ENCODE measurements at places on chromosomes 12 and 14. TPM values are rescaled to one million over a fixed set of nuclear protein-coding genes. Genes with fewer than 3 reads are reported as not detected.

DNA sequence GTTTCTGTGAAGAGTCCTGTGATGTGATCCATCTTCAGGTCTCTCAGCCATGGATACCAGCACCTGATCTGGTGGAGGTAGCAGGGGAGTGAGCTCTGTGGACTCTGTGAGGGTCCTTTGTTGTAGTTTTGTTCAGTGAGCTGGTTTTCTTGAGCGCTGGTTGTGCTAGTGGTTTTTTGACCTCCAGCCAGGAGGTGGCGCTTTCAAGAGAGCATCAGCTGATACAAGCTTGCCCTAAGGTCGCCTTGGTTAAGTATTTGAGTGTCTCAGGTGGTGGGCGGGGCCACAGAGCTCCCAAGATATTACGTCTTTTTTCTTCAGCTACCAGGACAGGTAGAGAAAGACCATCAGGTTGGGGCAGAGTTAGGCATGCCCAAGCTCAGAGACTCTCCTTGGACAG is 139.7 kb downstream of the TTLL5 start:
- no peak for DNase-seq

DNA sequence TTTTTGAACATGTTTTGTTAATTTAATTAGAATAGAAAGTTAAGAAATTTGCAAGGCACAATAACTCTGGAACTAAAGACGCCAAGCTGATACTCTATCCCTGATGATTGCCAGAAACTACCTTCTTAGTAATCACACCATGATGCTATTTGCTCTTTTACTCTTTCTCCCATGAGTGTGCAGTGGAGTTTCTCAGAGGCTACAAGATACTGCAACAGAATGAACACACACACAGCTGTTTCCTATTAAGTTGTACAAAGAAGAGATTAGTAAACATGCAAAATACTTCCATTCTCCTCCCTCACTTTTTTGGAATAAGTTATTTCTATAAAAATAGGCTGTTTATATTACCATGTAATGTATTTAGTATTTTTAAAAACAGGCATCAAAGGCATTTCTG is 1367.5 kb downstream of the AACS start:
- no peak for DNase-seq

DNA sequence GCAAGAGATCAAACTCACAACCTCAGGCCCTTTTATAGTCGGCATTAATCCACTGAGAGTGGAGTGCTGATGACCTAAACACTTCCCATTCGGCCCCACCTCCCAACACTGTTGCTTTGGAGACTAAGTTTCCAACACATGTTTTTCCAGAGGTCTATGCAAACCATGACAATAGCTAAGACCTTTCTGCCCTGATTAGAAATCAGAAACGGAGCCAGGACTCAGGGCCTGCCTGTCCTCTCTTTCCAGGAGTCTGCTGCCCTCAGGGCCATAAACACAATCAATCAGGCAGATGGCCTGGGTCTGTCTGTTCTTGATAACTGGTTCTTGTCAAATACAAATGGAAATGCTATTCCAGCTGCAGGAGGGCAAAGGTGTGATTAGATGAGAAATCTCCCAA is 97.2 kb upstream of the PSMC1 start:
- DNase-seq, result no peak

DNA sequence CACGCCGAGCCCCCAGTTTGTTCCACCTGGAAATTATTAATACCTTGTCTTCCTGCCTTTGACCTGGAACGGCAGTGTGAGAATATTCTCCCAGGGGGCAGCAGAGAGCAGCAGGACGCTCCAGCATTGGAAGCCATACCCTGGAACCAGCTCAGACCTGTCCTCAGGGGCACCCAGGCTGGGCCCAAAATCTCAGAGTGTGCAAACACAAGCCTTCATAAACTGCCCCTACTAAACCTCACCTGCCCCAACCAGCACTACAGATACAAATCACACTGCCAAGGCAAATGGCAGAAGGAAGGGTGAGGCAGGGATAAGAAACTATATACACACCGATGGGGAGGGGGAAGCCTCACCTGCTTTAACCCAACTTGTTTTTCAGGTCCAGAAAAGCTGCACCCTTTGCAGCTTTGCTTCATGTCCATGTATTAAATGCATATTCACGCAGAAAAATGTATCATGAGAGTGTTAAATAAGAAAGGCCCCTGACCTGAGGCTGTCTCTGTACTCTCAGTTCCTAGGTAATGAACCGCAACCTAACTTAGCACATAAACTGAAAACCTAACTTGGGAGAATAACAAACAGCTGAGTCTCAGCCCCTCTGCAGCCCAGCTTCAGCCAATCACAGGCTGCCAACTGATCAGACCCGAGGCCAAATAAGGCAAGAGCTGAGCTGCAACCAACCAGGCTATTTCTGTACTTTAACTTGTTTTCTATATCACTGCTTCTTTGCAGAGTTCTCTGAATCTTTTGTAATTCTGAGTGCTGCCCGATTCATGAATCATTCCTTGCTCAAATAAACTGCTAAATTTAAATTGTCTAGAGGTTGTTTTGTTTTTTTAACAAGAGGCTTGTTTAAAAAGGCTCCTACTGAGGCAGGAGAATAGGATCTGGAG is 130.1 kb downstream of the SPTSSA start:
- peak; percentile 29 for DNase-seq

DNA sequence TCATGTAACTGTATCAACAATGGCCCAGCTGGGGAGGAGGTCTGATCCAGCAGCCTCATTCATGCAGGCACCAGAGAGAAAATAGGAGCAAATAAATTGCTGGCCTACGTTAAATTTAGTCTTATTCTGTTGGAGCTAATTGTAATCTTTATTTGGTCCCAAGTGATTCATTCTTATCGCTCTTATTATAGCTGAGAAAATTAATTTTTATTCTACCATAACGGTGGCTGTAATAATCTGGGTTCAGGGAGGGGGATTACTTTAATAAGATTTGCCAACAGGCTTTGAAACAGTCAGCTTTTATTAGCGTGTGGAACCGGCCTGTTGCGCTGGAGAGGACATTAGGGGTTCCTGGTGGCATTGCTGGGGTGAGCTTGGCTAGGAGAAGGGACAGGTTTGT is 254.9 kb downstream of the AACS start:
- no peak for DNase-seq

GRCh38 chr14:70683983-70684382 is 42.3 kb downstream of the TTC9 start:
- DNase-seq, result no peak

The GNG2 gene
- total RNA-seq, result 17.9 TPM

The HPD gene
- 0.56 TPM for total RNA-seq

The ENO2 gene
- 90.9 TPM for total RNA-seq

The DBX2 gene
- not detected for total RNA-seq

The ESRRB gene
- total RNA-seq, result 0.48 TPM

Data from H1 (cell line).